ENCODE measurements at places on chromosomes 16 and 17. TPM values are rescaled to one million over a fixed set of nuclear protein-coding genes. Genes with fewer than 3 reads are reported as not detected.

DNA sequence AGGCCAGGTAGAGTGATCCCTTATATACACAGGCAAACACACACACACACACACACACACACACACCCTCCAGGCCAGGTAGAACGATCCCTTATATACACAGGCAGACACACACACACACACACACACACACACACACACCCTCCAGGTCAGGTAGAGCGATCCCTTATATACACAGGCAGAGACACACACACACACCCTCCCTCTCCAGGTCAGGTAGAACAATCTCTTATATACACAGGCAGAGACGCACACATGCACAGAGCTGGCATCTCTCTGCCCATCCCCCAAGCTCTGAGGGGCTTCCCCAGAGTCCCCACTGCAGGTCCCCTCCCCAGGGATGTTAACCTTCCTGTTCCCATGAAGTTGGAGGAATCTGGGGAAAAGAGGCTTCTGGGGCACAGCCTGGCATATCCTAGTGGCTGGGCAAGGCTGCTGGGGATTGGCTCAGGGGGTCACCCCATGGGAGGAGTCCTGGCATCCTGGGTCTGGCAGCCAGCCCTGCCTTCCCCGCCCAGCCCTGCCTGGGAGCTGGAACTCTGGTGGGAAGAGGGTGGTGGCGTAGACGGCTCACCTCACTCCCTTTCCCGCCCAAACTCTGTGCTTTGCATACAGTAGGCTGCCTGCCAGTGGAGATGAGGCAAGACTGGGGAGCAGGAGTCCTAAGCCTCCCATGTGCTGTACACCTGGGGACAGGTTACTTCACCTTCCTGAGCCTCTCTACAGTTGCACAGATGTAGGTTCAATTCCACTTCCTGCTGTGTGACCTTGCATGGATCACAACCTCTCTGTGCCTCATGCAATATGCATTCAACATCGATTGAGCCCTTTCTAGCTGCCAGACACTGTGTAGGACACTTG is 41.8 kb downstream of the TEKT5 start:
- no peaks in the 10 kb centered on the region for H3K27me3 ChIP-seq
- no peaks in the 10 kb centered on the region for H3K36me3 ChIP-seq
- no peak overlapping the region for H3K4me3 ChIP-seq
- no peaks in the 10 kb centered on the region for H3K4me1 ChIP-seq
- H3K27ac ChIP-seq: no peak overlapping the region

DNA sequence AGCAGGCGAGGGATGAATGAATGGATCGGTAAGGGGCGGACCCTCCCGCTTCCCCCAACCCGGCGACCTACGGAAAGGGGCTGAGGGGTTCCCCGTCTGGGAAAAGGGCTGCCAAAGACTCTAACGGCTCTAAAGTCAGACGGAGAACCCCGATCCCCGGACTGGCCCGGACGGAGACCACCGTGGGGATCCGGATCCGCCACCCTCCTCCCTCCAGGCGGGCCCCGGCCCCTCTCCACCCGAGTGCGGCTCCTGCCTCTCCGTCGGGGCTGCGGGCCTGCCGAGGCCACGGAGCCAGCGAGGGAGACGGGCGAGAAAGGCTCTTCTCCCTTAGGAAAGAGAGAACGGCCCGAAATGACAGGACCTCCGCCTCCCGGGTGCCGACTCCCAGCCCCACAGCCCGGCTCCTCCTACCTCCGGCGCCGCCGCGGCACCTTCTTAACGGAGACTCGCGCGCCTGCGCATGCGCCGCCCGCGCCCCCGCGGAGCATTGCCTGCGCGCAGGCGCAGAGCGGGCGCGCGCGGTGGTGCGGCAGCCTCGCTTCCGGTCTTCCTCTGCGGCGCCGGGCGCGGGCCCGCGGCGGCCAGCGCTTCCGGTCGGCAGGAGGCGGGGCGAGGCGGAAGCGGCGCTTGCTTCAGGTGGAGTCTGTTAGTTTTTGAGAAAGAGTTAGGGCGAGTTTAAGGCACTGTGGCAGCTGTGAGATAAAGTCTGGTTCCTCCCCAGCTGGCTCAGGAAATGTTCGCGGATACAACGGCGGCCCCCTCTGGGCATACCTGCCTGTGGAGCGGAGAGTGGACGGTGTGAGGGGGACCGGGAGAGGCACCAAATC is at the start of gene SLX4:
Gene SLX4 (minus strand): TSS at position 461 of the 830 bp plus-strand sequence. CDS start 2,642 bp downstream, outside the sequence.
- peaks cover 18% of the 10 kb centered on the region for H3K4me1 ChIP-seq
- no peaks in the 10 kb centered on the region for H3K27me3 ChIP-seq
- peak within 1 kb of the TSS; percentile 99 for H3K4me3 ChIP-seq

GRCh38 chr16:70152578-70153302 is 20.8 kb upstream of the CLEC18C start:
- peaks cover 34% of the 10 kb centered on the region for H3K36me3 ChIP-seq
- no peak for DNase-seq
- no peak overlapping the region for H3K4me3 ChIP-seq

DNA sequence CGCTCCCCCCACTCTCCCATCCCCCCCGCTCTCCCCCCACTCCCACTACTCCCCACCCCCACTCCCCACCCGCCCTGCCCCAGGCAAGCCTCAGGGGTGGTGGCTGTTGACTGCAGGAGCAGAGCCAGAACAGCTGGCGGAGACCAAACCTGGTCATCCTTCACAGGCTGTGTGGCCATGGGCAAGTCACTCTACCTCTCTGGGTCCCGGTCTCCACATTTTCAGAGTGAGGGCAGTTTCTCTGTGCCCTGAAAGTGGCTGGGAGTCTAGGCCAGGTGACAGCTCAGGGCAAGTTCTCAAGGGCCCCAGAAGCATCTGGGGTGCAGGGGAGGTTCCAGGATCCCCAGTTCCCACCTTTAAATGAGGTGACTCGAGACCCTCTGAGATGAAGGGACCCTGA is 15.1 kb upstream of the BAHCC1 start:
- no peaks in the 10 kb centered on the region for H3K36me3 ChIP-seq
- peaks cover 5% of the 10 kb centered on the region for H3K27me3 ChIP-seq
- no peak for DNase-seq
- H3K4me3 ChIP-seq: no peak overlapping the region
- H3K27ac ChIP-seq: no peak overlapping the region

GRCh38 chr17:10802496-10803284 is 1.2 kb downstream of the TMEM238L start:
- H3K27me3 ChIP-seq: no peaks in the 10 kb centered on the region
- DNase-seq: no peak
- H3K36me3 ChIP-seq: no peaks in the 10 kb centered on the region
- H3K4me3 ChIP-seq: no peak overlapping the region
- no peaks in the 10 kb centered on the region for H3K4me1 ChIP-seq
- no peak overlapping the region for H3K27ac ChIP-seq

DNA sequence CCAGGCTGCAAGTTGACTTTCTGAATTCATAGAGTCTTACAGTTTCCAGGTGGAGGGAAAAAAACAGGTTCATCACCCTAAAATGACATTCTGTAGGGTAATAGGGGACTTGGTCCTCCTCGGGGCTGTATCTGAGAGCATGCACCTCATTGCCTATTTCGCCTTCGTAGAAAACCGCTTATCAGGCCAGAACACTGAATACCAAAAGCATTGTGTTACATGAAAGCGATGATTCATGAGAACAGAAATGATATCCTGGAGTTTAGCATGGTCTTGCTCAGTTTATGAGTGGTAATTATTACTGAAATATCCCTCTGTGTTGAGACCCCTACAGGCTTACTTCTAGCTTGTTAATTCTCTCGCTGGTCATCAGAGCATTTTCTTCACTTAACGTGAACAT is 61.4 kb upstream of the ARHGAP44 start:
- no peak overlapping the region for H3K27ac ChIP-seq
- no peak overlapping the region for H3K4me3 ChIP-seq
- DNase-seq: no peak
- H3K36me3 ChIP-seq: no peaks in the 10 kb centered on the region
- H3K4me1 ChIP-seq: no peaks in the 10 kb centered on the region

KRT17 gene
- not detected for total RNA-seq

LDHD gene
- 0.31 TPM for total RNA-seq

DNA sequence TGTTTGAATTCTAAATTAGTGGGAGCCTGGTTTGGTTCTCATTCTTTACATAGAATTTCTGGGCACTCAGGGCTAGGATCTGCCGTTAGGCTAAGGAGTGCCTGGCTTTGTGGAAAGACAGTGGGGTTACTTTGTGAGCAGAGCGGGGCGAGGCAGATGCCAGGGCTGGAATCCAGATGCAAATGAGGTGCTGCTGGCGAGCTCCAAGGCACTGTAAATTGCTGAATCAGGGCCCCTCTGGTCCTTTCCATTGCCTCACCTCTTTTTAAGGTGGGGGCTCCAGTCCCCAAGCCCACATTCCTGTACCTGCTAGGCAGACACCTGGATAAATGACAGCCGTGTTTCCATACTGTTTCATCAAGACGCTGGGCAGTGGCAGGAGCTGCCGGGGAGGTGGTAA is 33.8 kb downstream of the PIPOX start:
- no peaks in the 10 kb centered on the region for H3K4me1 ChIP-seq
- H3K27me3 ChIP-seq: no peaks in the 10 kb centered on the region
- no peak overlapping the region for H3K4me3 ChIP-seq
- H3K27ac ChIP-seq: no peak overlapping the region

OR1F1 gene
- 0.41 TPM for total RNA-seq

GCGR gene
- total RNA-seq: not detected

RRAD gene
- 0.43 TPM for total RNA-seq

GRCh38 chr17:34011599-34011998 is 243.5 kb upstream of the CCL2 start:
- no peaks in the 10 kb centered on the region for H3K4me1 ChIP-seq
- H3K4me3 ChIP-seq: no peak overlapping the region
- no peak for DNase-seq
- no peak overlapping the region for H3K27ac ChIP-seq

GJD3 gene
- total RNA-seq: not detected

ZPBP2 gene
- total RNA-seq: not detected

- no peak overlapping the region for H3K4me3 ChIP-seq
- no peaks in the 10 kb centered on the region for H3K27me3 ChIP-seq
- no peaks in the 10 kb centered on the region for H3K4me1 ChIP-seq
Measured at GRCh38 chr16:9144106-9144505, 52.7 kb downstream of the HAPSTR1 start.

- no peaks in the 10 kb centered on the region for H3K27me3 ChIP-seq
- peaks cover 42% of the 10 kb centered on the region for H3K4me1 ChIP-seq
- peak; percentile 68 for DNase-seq
- H3K36me3 ChIP-seq: no peaks in the 10 kb centered on the region
- H3K27ac ChIP-seq: peak overlapping the region; percentile 20
- no peak overlapping the region for H3K4me3 ChIP-seq
Measured at GRCh38 chr17:39239640-39240314, 14.0 kb upstream of the STAC2 start.

AOC3 gene
- 1.7 TPM for total RNA-seq

- no peaks in the 10 kb centered on the region for H3K4me1 ChIP-seq
- H3K27ac ChIP-seq: no peak overlapping the region
- H3K4me3 ChIP-seq: no peak overlapping the region
- DNase-seq: no peak
- H3K36me3 ChIP-seq: no peaks in the 10 kb centered on the region
Measured at GRCh38 chr17:3039736-3040135, 23.7 kb downstream of the OR1D5 start.

DNA sequence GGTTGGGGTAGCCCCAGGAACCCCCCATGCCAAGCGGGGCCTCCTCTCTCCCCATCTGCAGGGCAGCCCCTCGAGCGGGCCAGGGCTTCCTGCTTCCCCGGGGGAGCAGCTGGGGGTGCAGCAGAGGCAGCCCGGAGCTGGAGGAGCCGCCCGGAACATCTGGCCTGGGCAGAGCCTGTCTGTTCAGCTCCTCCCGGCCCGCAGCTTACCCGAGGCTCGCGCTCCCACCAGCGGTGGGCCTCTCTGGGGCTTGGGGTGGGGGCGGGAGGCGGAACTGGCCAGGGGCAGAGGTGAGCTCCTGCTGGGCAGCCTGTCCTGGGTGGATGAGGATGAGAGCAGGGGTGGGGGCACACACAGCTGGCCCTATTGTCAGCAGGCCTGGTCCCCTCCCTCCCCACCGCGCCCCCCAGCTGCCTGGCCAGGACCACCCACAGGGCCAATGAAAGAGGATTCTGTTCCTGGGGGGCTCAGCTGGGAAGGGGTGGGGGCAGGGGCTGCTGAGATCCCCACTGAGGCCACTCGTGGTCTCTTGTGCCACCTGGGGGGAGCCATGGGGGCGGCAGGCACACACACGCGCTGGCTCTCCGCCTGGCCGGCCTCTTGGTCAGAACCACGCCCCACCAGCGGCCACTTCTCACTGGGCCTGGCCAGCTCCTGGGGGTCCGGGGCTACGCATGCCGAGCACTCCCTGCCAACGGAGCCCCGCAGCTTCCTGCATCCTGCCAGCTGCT is 34.7 kb downstream of the BAHCC1 start:
- no peaks in the 10 kb centered on the region for H3K36me3 ChIP-seq
- no peak for DNase-seq
- H3K27ac ChIP-seq: no peak overlapping the region
- no peaks in the 10 kb centered on the region for H3K4me1 ChIP-seq
- H3K4me3 ChIP-seq: no peak overlapping the region

DNA sequence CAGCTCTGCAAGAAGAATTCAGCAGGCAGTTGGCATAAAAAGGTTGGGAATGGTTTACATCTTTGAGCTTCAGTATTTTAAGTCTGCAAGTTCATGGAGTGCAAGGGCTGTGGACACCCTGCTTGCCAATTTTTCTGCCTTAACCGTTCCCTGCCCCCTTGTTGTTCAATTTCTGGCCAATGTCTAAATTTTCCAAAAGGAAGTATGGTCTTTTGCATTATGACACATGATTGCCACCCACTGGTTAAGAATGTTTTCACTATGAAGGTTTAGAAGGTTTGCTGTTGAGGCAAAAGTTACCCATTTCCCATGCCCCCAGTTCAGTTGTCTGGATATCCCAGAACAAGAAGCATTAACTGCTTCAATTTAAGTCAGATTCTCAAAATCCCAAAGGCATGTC is 441.9 kb downstream of the CDH13 start:
- DNase-seq: no peak
- no peaks in the 10 kb centered on the region for H3K4me1 ChIP-seq
- H3K27me3 ChIP-seq: no peaks in the 10 kb centered on the region
- H3K27ac ChIP-seq: no peak overlapping the region
- no peaks in the 10 kb centered on the region for H3K36me3 ChIP-seq

DNA sequence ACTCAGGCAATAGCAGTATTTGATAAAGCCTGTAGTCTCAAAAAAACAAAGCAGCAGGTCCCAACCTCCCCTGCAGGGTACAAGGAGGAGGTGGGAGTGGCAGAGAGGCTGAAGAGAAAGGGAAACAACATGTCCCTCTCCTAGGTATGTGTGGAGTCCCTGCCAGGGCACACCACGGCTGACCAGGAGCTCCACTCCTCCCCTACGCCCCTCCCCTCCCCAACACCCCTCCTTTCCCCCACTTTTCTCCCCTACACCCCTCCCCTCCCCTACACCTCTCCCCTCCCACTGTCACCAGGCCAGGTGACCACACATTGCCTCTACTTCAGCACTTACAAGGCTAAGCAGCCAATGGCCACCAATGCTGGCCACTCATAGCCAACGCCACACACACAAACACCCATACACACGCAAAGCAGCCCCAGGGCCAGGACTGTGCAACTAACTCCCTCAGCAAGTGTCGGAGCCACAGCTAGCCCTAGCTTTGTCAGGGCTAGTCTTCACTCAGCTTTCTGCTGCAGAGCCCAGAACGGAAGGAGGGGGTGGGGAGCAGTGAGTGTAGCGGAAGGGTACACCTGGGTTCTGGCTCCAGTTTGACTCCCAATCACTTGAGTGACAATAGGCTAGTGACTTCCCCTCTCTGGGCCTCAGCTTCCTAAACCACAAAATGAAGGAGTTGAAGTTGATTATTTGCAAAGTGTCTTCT is 8.2 kb downstream of the CAVIN1 start:
- H3K4me3 ChIP-seq: peak overlapping the region; percentile 48
- peaks cover 16% of the 10 kb centered on the region for H3K4me1 ChIP-seq

KRT9 gene
- total RNA-seq: not detected

Data from naive thymus-derived CD4-positive, alpha-beta T cell (primary cell).